ENCODE measurements at places on chromosomes 2 and 18.
A peak's percentile ranks its signal among the peaks of the same experiment; 100 is the strongest.

DNA sequence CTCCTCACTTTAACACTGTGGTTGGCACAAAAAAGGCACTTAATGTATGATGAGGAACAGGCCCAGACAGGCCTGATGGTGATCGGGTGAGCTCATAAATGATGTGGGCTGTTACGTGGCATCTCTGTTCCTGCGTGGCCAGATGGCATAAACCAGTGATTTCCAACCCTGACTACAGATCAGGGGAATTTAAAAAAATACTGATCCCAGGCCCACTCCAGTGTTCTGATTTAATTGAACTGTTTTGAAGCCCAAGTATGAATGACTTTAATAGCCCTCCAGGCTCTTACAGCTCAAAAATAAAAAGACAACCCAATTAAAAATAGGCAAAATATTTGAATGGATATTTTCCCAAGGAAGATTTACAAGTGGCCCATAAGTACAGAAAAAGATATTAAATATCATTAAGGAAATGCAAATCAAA is 48.2 kb downstream of the LIPG start:
- peak; percentile 80 for DNase-seq

- no peak for DNase-seq
Measured at GRCh38 chr2:234095301-234095700, 44.8 kb downstream of the SPP2 start.

DNA sequence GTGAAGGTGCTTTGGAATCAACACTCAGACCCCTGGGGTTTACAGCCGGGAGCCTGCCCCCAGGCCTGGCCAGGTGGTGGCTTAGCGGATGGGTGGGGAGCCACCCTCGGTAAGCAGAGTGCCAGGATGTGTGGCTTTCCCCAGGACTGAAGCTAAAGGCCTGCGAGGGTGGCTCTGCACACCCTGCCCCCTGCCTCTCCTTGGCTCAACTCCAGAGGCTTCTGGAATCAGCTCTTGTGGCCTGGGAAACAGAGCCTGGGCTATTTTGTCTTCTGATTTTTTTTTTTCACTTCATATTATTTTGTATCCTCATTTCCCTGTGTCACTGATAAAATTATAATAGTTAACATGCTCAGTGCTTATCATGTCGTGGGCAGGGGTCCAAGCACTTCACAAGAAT is 79.8 kb downstream of the RHOB start:
- DNase-seq: peak; percentile 63

DNA sequence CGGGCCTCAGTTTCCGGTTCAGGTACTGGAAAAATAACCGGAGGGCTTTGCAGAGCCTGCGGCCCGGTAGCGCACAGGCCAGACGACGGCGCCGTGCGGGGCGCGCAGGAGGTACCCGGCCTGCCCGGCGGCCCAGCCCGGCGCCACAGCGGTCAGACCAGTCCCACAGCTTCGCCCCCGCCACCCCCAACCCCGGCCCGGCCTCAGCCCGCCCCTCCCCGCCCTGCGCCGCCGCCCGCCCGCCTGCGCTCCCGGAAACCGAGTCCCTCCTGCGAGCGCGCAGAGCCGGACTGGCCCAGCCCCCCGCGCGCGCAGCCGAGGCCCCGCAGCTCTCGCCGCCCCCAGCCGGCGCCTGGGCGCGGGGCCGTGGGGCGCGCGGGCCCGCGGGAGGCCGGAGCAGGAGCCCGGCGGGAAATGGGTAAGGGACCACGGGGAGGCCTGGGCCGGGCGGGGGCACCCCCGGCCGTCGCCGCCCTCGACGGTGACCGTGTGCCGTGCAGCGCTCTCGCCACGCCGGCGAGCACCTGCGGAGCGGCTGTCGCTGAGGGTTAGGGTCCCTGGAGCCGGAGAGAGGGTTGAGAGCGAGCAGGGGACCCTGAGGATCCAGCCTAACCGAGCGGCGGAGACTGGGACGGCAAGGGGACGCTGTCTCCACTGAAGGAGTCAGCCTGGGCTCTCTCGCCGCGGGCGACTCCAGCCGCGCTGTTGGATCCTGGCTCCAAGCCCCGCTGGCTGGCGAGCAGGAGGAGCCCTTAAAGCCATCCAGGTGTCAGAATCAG is 16.5 kb upstream of the PSD4 start:
- peak; percentile 22 for DNase-seq

- DNase-seq: peak; percentile 3
Measured at GRCh38 chr2:36706021-36706876, 9.7 kb downstream of the VIT start.

- no peak for DNase-seq
Measured at GRCh38 chr2:216671081-216671411, 24.3 kb downstream of the IGFBP5 start.

DNA sequence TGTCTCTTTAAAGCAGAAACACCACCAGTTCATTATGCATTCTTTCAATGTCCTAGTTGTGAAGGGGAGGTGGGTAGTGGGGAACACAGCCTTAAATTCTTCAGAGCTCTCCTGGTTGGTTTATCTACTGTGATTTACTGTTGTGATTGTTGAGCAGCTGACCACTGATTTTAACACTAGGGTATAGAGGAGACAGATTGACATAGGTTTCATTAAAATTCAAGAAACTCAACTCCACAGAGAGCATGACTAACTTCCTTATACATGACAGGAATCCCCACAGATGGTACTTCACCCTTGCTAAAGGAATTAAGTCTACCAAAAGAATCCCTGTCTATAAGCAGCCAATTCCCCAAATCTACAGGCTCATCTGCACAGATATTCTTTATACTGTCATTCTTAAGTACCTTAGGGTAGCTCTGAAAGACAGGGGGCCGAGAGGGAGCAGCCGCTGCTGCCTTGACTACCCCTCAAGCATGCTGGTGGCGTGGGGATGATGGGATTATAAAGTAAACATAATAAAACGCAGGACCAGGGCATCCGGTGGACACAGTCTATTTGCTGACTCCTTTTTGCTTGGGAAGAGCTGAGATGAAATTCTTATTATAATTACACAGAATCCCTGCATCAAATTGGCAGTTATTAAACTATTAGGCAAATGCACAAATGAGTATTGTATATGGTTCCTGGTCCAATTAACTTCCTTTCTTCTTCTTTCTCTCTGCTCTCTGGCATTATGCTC is 1377.6 kb upstream of the PIK3C3 start:
- DNase-seq: no peak

DNA sequence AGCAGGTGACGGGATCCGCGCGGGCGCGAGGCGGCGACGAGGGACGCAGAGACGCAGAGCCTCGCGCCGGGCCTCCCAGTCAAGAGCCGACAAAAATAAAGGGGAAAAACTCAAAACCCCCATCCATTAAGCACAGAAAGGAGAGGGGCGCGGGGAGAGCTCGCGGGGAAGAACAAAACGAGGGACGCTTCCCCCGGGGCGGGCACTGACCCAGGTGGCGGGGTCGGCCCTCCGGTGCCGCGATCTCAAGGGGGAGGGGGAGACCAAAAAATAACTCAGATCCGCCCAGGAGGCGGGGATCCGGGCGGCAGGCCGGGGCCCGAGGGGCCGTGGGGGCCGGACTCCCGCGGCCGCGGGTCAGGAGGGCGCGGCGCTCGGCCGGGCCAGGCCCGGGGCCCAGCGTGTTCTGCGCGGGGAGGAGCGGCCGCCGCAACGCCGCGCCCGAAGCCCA is 597 bp downstream of the RNF103 start:
- DNase-seq: peak; percentile 30

DNA sequence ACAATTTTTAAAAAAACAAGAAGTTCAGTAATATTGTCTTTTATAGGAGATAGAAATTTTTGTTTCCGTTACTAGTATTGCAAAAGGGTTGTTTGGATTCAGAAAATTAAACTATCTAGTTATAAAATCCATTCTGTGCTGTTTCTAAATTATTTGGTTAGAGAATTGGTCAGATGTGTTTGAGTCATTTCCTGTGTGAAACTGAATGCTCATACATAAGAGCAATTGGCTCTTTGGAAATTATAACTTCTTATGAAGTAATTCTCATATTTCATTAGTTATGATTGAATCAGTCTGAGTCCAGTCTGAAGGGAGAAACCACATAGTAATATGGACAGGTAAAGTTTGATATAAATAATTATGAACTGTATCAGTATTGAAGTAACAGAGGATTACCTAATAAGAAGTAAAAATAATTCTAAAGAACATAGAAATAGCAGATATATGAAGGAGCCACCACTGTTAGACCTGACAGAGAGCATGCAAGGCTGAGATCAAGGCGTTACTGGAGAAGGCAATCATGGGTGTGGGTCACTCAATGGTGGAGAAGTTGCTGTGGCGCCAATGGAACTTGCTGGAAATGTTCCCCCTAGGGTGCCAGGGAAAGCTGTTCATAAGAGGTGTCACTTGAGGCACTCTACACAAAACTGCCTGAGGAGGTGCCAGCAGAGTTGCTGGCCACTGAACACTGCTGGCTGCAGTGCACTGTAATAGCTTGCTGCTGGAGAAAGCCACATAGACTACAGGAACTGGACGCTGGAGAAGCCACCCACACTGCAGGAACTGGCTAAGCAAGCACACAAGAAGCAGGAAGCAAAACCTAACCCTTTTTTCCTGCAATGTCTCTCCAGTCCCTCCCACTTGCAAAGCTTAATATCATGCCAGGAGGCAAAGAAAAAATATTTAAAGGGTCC is 18.0 kb upstream of the FAP start:
- DNase-seq: no peak

DNA sequence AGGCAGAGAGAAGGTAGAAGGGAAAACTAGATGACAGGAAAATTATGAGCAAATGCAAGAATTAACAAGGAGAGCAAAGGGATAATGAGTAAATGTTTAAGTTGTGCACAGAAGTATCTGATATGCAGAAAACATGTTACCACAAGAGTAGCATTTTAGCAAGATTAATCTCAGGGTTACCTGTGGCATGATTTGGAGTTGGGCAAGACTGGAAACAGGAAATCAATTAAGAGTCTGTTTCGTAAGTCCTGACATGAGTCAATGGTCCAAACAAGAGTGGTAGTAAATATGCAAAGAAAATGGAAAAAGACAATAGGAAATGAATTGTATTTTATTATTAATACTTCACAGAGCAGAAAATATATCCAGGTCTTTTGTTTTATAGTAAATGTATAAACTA is 17.3 kb upstream of the MTX2 start:
- DNase-seq: no peak

GRCh38 chr2:16644221-16644925 is 21.3 kb downstream of the CYRIA start:
- DNase-seq: no peak

Data from NCI-H2171 treated with DMSO at 0.1 percent for 48 hours (cell line).